ENCODE measurements at places on chromosomes 6 and 20.

DNA sequence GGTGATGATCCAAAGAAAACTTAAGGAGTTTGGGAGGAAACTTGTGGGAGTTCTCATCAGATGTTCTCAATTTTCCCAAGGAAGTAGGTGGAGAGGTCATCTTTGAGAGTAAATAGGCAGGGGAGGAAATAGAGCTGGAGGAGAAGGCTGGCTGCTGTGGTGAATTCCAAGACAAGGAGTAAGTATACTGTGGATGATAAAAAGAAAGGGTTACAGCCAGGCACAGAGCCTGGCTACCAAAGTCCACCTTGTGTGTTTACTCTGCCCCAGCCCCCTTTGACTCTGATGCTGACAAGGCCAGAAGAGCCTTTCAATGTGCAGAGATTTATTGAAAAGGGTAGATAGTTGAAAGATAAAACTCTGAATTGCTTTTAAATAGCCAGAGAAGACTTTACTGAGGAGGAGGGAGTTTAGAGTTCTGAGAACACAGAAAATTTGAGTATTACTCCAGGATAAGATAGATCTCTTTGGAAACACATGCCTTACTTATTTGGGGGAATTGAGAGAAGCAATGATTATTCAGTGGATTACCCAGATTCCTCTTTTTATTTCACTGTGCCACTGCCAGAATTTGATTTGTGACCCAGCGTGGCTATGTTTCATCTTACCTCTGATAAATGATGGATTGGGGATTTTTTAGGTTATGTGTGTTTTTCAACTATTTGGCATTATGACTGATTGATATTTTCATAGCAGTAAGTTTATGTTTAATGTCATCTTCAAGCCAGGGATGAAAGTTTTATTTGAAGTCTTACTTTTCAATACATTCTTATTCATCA is 182.6 kb upstream of the JAG1 start:
- DNase-seq = no peak

- DNase-seq = no peak
These were observed 8.1 kb downstream of the FOXA2 start for GRCh38 chr20:22576273-22576672.

GRCh38 chr20:43579861-43580793 is 10.6 kb upstream of the IFT52 start:
- no peak for DNase-seq

DNA sequence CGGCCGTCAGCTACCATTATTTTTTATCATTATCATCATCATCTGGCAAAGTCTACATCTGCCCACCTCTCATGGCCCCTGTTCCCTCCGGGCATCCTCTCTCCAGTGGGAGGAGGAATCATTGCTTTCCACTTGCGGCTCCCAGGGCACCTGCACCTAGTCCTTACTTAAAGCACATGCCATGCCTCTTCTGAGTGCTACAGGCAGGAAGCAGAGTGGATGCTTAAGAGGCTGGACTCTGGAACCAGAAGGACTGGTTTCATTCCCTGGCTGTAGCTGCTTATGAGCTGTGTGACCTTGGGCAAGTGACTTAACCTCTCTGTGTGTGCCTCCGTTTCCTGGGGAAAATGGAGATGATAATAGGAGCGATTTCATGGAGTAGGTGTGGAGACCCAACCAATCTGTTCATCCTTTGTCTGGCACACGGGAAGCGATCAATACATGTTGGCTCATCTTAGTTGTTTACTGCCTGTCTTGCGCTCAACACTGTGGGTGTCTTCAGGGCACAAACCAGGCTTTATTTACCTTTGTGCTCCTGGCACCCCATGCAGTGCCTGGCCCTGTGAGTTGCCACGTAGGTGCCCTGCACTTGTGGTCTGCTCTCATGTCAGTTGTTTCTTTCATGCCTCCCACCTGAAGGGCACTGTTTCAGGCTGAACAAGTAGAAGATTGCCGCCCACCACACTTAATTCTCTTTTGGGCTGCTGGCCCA is 317.0 kb upstream of the SULF2 start:
- DNase-seq = peak; percentile 74

- DNase-seq = no peak
These were observed 465.0 kb upstream of the GJE1 start for GRCh38 chr6:141667580-141668309.

- peak; percentile 47 for DNase-seq
These were observed 23.1 kb upstream of the UBE2J1 start for GRCh38 chr6:89375427-89376267.

DNA sequence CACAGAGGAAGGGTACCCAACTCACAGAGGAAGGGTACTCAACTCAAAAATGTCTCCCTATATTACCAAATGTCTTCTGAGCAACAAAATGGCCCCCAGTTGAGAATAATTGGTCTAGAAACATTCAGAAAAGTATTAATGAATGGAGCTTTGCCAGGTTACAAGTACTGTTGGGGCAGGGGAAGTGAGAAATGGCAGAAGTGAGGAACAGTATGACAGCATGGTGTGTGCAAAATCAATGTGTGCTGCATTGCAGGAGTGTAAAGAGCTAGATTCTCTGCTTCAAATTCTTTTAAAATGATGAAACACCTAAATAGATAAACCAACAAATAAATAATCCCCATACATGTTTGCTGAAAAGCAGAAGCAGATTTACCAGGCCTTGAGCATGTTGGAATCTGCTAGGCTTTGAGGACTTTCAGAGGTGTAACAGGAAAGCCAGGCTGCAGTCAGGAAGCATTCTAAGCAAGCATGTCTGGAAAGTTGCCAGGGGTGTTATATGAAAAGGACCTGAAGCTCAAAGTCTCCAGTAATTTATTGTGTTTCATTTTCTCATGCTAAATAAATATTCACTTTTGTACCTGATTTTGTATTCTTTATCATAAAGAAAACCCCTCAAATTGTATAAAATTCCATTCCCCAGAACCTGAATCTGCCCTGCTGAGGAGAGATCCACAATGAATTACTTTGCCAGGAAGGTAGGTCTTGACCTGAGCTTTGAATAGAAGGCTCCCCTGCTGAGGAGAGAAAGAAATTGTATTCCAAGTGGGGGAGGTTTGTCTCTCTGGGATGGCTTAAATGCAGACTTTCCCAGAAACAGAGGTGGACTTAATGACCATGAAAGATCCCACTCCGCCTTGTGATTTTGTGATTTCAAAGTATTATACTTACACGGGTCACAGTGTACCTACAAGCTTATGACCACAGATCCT is 265.0 kb upstream of the MARCKS start:
- DNase-seq = peak; percentile 42

- DNase-seq = no peak
These were observed 10.6 kb upstream of the FAM8A1 start for GRCh38 chr6:17589406-17590096.

DNA sequence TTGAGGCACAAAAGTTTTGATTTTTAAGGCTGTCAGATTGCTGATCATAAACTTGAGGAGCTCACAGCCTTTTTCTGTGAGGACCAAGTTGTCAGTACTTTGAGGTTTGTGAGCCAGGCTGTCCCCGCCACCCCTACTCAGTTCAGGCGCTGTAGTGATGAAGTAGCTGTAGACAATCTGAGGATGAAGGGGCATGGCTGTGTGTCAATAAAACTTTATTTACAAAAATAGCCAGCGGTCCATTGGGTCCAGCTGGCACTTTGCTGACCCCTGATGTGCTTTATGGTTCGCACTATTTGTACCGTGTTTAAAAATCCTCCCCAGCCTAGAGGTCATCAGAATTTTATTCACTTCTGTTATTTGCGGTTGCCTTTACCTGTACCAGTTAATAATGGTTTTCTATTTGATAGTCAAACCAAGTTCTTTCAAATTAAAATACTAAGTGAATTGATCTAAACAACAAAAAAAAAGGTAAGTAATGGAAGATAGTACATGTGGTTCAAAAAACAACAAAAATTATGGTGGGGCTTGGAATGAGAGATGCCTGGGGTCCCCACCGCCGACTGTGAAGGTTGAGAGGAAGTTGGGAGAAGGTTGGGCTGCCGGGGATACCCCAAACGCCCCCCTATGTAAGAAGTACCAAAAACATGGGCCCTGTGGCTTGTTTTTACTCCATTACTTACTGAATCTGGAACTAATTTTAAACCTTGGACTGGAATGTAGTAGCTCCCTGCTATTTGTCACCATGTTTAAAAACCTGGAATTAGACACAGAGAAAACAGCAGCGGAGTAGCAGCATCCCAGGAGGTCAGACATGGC is 123.6 kb downstream of the SYCP2 start:
- DNase-seq = no peak

DNA sequence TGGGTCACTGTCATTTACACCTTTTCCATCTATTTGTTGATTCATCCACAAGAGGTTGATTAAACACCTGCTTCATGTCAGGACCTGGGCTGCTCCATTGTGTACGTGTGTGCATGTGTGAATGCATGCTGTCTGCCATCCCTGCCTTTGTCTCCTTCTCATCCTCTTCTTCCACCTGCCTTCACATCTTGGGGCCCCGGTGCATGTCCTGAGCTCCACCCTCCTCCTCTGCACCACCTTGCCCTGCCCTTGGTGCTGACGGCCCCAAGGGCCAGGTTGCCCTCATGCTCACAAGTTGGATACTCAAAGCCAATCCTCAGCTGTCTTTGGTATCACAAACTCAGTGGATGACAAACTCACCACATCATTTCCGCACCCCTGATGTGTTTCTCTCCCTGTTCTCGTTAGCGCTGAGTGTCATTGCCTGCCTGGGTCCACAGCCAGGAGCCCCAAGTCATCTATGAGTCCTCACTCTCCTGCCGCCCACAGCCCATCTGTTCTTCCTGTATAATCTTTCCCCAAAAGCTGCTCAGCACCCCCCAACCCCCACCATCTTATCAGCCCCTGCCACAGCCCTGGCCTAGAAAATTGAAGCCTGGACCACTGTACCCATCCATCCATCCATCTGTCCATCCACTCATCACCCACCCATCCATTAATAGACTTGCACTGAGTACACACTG is 85.0 kb downstream of the SRC start:
- DNase-seq = no peak

DNA sequence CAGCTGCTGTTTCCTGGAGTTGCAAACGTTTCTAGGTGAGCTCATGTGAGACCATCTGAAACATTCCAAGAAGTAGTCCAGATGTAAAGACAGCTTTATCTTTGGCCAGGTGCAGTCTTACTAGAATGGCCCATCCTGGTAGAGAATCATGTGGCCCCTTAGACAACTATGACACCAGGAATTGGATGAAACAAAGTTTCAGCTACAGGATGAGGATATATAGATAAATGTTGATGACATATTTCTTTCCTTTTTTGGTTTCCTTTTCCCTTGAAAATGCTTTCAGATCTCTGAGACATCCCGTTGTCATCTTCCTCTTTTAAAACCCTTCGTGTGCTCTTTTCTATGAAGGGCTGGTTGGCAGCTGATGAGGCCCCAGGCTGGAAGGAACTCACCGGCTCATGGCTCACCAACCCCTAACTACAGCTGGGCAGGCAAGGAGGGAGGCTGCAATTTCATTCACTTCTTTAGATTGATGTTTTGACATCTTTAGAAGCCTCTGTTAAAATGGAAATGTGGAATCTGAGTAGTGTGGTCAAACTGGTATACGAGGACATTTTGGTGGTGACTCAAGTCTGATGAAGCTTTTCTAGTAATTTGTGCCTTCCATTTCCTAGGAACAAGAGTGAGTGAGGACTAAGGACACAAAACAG is 167.9 kb upstream of the TNFAIP3 start:
- DNase-seq = no peak

- DNase-seq = no peak
These were observed 119.6 kb upstream of the EDN1 start for GRCh38 chr6:12170351-12171092.

Measured in NCI-H1092 treated with DMSO at 0.1 percent for 48 hours (cell line).